ENCODE measurements at places on chromosomes 6 and 20.
A peak's percentile ranks its signal among the peaks of the same experiment; 100 is the strongest.

DNA sequence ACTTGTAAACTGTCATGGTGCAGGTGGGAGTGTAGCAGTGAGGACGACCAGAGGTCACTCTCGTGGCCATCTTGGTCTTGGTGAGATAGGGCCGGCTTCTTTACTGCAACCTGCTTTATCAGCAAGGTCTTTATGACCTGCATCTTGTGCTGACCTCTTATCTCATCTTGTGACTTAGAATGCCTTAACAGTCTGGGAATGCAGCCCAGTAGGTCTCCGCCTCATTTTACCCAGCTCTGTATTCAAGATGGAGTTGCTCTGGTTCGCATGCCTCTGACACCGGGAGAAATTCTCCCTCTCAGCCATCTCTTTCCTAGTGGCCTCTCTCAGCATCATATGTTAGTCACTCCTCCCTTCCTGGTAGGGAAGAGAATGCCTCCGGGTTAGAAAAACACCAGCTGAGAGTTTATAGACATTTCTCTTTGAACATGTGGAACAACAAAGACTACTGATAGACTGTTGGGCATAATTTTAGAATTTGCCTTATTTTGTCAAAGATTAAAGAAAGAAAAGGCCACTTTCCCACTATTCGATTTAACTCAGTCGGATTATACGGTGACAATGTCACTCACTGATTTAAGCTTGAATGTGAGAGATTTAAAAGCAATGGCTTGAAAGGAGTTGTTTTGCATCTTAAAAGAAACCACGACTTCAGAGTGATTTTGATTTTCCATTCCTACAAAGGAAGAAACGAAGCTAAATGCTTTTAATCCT lies 67.9 kb upstream of the SNX9 start:
- DNase-seq, result no peak

- peak; percentile 86 for DNase-seq
Measured at GRCh38 chr20:64142590-64142989, 21.7 kb upstream of the MYT1 start.

DNA sequence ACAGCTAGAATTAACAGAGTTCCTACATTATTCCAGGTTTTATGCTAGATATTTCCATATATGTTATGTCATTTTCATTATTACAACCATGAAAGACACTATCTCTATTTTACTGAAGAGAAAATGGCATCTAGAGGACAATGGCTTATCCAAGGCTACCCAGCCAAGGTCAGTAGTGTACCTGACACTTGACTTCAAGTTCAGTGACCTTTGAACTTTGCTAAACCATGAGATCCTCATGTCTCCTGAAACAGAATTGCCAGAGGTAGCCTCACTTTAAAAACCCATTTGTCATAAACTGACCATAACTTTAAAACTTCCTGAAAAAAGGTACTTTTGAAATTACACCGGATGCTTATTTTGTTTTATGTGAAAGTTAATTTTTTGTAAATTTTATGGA lies 14.4 kb downstream of the NAPB start:
- DNase-seq, result no peak

GRCh38 chr6:158703111-158703836 lies 53.4 kb downstream of the SYTL3 start:
- DNase-seq, result no peak

DNA sequence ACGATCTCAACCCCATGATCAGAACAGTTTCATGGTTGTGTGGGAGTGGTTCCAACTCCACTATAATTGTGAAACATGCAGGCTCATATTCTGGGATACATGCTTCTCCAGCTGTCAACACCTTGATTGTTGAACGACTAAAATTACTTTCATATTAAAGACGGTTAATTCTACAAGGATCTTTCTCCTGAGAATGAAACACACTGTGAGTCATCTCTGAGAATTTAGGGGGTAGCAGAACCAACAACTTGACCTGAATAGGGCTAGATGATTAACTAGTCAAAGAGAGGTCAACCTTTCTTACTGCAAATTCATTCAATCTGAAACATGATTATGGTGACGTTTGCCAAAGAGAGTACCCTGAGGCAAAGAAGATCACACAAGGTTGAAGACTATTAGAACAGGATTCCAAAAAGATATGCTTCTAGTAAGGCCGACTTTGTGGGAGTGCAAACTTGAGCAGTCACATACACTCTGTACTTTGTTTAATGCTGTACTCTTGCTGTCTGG lies 175.2 kb upstream of the CITED2 start:
- no peak for DNase-seq

GRCh38 chr6:155411154-155412052 lies 44.2 kb downstream of the NOX3 start:
- DNase-seq, result no peak

GRCh38 chr6:76435174-76435573 lies 362.7 kb upstream of the IMPG1 start:
- DNase-seq, result no peak

DNA sequence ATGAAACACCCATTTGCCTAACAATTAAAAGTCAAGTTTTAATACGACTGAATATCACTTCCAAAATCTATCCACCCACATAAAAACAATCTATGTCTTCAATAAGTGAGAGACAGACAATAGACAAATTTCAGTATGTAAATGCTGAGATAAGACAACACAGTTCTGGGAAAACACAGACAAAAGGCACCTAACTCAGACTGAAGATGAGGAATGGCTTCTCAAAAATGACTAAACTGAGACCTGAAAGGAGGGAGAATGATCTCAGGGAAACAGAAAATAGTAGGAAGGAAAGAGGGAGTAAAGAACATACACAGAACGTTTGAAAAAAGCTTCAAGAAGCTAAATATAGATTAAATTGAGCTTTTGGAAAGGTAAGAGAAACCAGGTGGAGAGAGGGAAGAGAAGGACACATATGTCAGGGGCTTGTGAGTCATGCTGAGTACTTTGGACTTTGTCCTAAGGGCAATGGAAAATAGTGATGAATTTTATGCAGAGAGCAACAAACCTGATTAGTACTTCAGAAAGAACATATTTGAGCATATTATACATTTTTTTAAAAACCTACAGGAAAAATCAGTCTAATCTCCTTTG lies 16.1 kb downstream of the LMBRD1 start:
- no peak for DNase-seq

GRCh38 chr6:154249499-154250298 lies 106.9 kb downstream of the IPCEF1 start:
- DNase-seq, result no peak

GRCh38 chr20:11324990-11325389 lies 592.7 kb upstream of the BTBD3 start:
- DNase-seq, result no peak
